IMR-90 (cell line): ENCODE measurements at places on chromosomes 2 and 18. TPM values are rescaled to one million over a fixed set of nuclear protein-coding genes. Genes with fewer than 3 reads are reported as not detected.

The DSG2 gene
- 1.7 and 2.3 TPM in 2 replicates for total RNA-seq

The ALLC gene
- total RNA-seq, result not detected in 2 replicates

The TRIB2 gene
- total RNA-seq, result 12.7 and 16.1 TPM in 2 replicates

The IHH gene
- total RNA-seq, result not detected in 2 replicates

The DYNAP gene
- not detected in 2 replicates for total RNA-seq

The GKN2 gene
- total RNA-seq, result not detected in 2 replicates

The FIGN gene
- 0.56 and 0.90 TPM in 2 replicates for total RNA-seq

The BOLL gene
- total RNA-seq, result not detected in 2 replicates

The TNFRSF11A gene
- total RNA-seq, result under 0.01 TPM in 1 of 2 replicates, not detected in the other

The RBKS gene
- 0.83 and 1.1 TPM in 2 replicates for total RNA-seq

The LYPD6B gene
- total RNA-seq, result under 0.01 TPM in 1 of 2 replicates, not detected in the other

DNA sequence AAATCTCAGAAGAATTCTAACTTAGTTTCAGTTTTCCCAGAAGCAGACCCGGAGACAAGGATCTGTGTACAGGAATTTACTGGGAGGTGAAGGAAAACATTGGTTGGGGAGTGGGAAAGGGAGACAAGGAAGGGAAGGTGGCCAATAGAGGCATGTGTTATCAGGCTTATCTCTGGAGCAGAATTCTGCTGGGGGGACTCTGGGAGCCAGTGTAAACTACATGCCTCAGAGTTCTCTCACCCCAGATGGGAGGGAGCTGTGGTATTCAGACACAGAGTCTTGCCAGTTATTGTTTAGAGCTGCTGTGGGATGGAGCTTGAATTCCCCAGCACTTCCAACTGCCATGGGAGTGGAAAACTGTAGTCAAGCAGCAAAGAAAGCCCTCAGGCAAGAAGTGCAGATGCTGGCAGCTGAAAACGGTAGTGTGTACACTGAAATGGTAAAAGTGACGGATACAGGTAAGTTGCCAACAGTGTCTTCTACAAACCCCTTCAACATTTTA lies 19.0 kb downstream of the DNPEP start:
- H3K4me3 ChIP-seq, result peak overlapping the region; percentile 13; the same call in 1 of the 2 replicates
- H3K36me3 ChIP-seq, result peaks cover 2% of the 10 kb centered on the region
- DNase-seq, result peak; percentile 90
- peak overlapping the region; percentile 44; the same call in 1 of the 2 replicates for H3K27ac ChIP-seq
- H3K4me1 ChIP-seq, result peaks cover 4% of the 10 kb centered on the region

- no peaks in the 10 kb centered on the region; the same call in 1 of the 2 replicates for H3K4me1 ChIP-seq
- DNase-seq, result no peak
- H3K4me3 ChIP-seq, result no peak overlapping the region
- no peaks in the 10 kb centered on the region for H3K36me3 ChIP-seq
Observed at GRCh38 chr2:181185421-181185820, 205.0 kb downstream of the UBE2E3 start.

DNA sequence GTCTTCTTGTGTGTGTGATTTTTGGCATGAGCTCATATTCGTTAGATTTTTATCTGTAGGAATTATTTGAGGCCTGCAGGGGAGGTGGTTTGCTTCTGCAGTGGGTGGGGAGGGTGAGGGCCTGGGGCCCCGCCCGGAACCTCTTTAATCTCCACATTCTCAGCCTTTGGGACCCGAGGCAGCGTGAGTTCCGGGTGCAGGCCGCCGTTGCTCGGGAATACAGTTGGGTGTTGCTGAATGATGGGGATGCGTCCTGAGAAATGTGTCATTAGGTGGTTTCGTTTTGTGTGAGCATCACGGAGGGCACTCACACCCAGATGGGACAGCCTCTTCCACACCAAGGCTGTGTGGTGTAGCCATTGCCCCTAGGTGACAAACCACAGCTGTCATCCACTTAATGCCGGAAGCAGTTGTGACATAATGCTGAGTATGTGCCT lies 13.7 kb upstream of the GAL3ST2 start:
- H3K27me3 ChIP-seq, result no peaks in the 10 kb centered on the region
- H3K4me1 ChIP-seq, result no peaks in the 10 kb centered on the region
- H3K4me3 ChIP-seq, result no peak overlapping the region
- no peak overlapping the region for H3K27ac ChIP-seq
- no peak for DNase-seq

DNA sequence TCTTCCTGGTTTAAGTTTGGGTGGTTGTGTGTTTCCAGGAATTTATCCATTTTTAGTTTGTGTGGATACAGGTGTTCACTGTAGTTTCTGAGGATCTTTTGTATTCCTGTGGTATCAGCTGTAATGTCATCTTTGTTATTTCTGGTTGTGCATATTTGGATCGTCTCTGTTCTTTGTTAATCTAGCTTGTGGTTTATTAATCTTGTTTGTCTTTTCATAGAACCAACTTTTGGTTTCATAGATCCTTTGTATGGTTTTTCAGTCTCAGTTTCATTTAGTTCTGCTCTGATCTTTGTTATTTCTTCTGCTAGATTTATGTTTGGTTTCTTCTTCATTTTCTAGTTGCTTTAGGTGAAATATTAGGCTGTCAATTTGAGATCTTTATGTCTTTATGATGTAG lies 202.4 kb upstream of the ZSWIM2 start:
- H3K27ac ChIP-seq, result no peak overlapping the region
- H3K4me3 ChIP-seq, result no peak overlapping the region
- no peaks in the 10 kb centered on the region for H3K4me1 ChIP-seq
- H3K36me3 ChIP-seq, result no peaks in the 10 kb centered on the region
- no peaks in the 10 kb centered on the region for H3K27me3 ChIP-seq
- no peak for DNase-seq

DNA sequence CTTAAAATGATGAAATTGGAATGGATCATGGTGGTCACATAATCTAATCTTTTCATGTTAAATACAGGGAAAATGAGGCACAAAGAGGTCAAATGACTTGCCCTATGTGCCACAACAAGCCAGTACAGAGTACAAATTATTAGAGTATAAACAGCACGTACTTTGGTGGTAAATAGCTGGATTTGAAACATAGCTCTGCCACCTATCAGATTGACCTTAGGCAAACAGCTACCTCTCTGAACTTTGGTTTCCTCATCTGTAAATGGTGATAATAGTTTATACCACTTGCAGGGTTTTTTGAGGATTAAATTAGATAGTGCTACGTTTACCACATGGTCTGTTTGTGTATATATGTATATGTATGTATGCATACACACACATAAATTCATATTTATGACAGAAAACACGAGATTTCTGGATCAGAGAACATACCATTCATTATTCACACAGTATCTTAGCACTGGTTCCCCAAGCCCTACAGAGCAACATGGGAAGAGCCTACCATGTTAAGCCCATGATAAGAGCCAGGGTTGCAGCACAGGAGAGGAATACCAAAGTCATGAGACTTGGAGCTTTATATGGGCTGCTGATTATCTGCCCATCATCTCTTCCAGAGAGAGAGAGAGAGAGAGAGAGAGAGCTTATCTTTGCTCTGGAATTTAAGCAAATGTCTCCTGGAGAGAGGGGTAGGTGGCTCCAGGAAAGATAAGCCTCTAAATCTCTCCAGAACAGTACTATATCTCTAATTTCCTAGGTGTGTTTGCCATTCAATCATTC lies 73.5 kb downstream of the MDH1 start:
- H3K27ac ChIP-seq, result no peak overlapping the region
- no peaks in the 10 kb centered on the region for H3K27me3 ChIP-seq
- H3K4me1 ChIP-seq, result peaks cover 6% of the 10 kb centered on the region
- no peaks in the 10 kb centered on the region for H3K36me3 ChIP-seq
- DNase-seq, result no peak

GRCh38 chr2:232539298-232540231 lies at the start of gene CHRNG:
CHRNG (plus strand) TSS chr2:232539692; CDS start chr2:232539748, 56 bp downstream.
- no peak for DNase-seq
- H3K4me1 ChIP-seq, result no peaks in the 10 kb centered on the region; the same call in 1 of the 2 replicates
- no peaks in the 10 kb centered on the region for H3K36me3 ChIP-seq
- H3K27me3 ChIP-seq, result peaks cover 17% of the 10 kb centered on the region
- H3K27ac ChIP-seq, result no peak within 1 kb of the TSS

GRCh38 chr18:36718705-36719328 lies 110.0 kb downstream of the TPGS2 start:
- peaks cover 3% of the 10 kb centered on the region; the same call in 1 of the 2 replicates for H3K4me1 ChIP-seq
- no peak overlapping the region for H3K4me3 ChIP-seq
- DNase-seq, result peak; percentile 52
- no peaks in the 10 kb centered on the region for H3K27me3 ChIP-seq

GRCh38 chr2:53067056-53067455 lies 700.5 kb upstream of the CHAC2 start:
- no peak for DNase-seq
- H3K4me3 ChIP-seq, result no peak overlapping the region
- no peaks in the 10 kb centered on the region for H3K27me3 ChIP-seq
- no peaks in the 10 kb centered on the region for H3K4me1 ChIP-seq
- H3K27ac ChIP-seq, result no peak overlapping the region
- no peaks in the 10 kb centered on the region for H3K36me3 ChIP-seq

DNA sequence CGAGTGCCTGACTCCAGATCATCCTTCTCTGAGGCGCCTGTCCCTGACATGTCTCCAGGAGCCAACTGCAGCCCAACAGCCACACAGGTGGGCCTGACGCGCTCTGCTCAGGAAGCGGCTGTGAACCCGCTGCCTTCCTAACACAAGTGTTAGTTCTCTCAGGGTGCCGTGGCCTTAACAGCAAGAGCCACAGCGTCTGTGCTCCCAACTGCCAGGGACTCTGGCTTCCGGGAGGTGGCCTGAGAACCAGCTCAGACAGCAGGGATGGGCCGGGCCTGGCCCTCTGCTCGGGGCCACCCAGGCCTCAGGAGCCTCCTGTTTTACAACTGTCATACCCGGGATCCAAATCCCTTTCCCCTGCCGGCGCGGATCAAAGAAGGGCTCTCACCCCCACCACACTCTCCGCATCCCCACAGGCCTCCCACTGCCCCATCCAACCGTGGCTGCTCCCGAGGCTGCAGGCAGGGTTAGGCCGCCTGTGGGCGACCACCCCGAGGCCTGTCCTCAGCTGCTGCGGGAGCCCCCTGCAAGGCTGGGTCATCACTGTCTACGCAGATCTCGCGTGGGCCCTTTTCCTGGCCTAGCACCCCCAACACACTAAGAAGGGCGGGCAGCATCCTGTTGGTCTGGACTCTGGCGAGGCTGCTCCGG lies 114.2 kb upstream of the ZNF236 start:
- no peaks in the 10 kb centered on the region for H3K4me1 ChIP-seq
- no peak overlapping the region for H3K4me3 ChIP-seq
- no peaks in the 10 kb centered on the region; the same call in 1 of the 2 replicates for H3K27me3 ChIP-seq
- no peak overlapping the region for H3K27ac ChIP-seq
- H3K36me3 ChIP-seq, result no peaks in the 10 kb centered on the region

DNA sequence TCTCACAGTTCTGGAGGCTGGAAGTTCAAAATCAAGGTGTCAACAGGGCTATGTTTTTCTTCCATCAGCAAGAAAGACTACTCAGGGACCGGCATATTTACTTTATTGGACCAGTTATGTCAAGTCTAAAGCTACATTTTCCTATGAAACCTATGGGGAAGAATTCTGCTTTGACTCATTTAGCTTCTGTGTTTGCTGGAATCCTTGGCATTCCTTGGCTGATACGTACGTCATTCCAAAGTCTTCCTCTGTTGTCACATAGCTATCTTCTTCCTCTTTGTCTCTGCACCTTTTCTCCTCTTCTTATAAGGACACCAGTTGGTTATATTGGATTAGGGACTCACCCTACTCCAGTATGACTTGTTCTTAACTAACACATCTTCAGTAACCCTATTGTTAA lies 137.4 kb upstream of the FBXO11 start:
- no peak overlapping the region for H3K4me3 ChIP-seq
- no peak overlapping the region for H3K27ac ChIP-seq
- no peaks in the 10 kb centered on the region for H3K27me3 ChIP-seq
- H3K36me3 ChIP-seq, result no peaks in the 10 kb centered on the region
- no peaks in the 10 kb centered on the region for H3K4me1 ChIP-seq

GRCh38 chr18:48621240-48621639 lies 82.4 kb downstream of the CTIF start:
- peak overlapping the region; percentile 98 for H3K27ac ChIP-seq
- H3K4me3 ChIP-seq, result peak overlapping the region; percentile 3; the same call in 1 of the 2 replicates
- H3K36me3 ChIP-seq, result peaks cover 16% of the 10 kb centered on the region
- peaks cover 46% of the 10 kb centered on the region for H3K4me1 ChIP-seq
- DNase-seq, result peak; percentile 93
